AML-193 (cell line): ENCODE measurements at places on chromosomes 2 and 18.

- DNase-seq = no peak
These were observed 70.2 kb upstream of the SH3BP4 start for GRCh38 chr2:234881413-234882241.

- no peak for DNase-seq
These were observed 277.4 kb downstream of the EN1 start for GRCh38 chr2:118569876-118570535.

GRCh38 chr18:27838225-27838624, 338.7 kb downstream of the CDH2 start:
- DNase-seq = no peak

- DNase-seq = no peak
These were observed 137.4 kb upstream of the MYCN start for GRCh38 chr2:15802657-15803542.

- no peak for DNase-seq
These were observed 593.6 kb downstream of the TMX3 start for GRCh38 chr18:68121308-68121707.

GRCh38 chr2:146301287-146301686, 1543.5 kb upstream of the ACVR2A start:
- no peak for DNase-seq

DNA sequence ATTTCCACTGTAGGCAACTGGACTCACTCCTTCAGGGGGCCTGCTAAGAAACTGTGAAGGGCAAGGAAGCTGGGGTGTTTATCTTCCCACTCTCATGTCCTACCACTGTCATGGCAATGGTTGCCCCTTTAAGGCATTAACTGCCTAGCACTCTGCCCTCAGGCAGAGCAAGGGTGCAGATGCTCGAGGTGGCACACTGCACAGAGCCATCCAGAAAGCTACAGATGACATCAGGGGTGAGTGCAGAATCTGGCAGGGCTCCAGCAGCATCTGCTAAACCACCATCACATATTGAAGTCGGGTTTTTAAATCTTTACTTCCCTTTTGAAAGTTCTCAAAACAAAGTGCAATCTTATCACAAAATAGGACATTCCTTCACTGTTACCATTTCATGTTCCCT, 75.4 kb downstream of the RAPGEF4 start:
- no peak for DNase-seq

DNA sequence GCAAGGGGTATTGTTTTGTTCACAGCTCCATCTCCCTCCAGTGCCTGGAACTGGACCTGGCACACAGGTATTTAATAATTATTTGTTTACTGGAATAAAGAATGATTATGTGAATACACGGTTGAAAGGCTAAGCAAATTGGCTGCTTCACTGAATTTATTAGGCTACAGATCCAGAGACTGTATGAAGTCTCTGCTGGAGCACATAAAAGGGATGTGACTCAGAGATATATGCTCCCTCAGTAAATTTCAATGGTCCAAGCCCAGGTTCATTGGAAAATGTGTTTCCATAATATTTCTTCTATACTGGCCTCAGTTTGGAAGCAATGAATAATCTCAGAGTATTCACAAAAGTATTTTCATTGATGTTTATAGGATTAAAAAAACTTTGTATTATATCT, 121.5 kb upstream of the SCN1A start:
- no peak for DNase-seq
